ENCODE measurements at places on chromosomes 2 and 18.

DNA sequence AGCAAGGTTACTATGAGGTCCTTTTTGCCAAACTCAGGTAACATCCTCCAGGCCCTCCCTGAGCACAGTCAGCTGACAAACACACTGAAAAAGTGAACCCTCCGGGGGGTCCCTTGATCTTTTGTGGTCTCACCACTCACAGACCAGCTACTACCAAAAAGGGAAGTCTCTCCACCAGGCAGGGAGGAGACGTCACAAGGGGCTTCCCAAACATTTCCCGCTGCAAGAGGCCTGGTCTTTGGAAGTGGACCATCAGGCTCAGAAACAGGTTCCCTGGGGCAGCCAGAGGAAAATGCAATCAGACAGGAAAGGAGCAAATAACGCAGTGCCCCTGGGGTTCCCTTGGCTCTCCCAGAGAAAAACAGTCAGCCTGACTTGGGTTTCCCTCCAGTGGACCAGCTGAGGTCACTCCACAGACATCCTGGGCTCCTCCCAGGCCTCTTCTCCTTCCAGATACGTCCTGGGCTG is 38.7 kb upstream of the POMC start:
- DNase-seq, result no peak

DNA sequence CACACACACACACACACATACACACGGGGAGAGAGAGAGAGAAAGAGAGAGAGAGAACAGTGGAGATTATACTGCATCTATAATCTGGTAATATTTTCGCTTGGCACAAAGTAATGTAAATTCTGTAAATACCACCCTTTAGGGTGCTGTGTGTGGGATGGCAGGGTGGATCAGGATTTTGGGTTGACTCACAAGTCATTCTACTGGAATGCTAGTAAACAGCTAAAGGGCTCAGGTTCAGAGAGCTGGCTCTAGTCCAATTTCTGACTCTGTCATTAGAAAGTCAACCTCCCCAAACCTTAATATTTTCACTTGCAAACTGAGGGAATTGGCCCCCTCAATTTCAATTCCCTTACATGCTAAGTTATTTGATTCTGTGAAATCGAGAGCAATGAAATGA is 308.3 kb downstream of the TSN start:
- no peak for DNase-seq

GRCh38 chr2:188975497-188976102 is 1.4 kb downstream of the COL3A1 start:
- no peak for DNase-seq

- no peak for DNase-seq
Measured at GRCh38 chr2:109085912-109086742, 42.9 kb upstream of the SH3RF3 start.

DNA sequence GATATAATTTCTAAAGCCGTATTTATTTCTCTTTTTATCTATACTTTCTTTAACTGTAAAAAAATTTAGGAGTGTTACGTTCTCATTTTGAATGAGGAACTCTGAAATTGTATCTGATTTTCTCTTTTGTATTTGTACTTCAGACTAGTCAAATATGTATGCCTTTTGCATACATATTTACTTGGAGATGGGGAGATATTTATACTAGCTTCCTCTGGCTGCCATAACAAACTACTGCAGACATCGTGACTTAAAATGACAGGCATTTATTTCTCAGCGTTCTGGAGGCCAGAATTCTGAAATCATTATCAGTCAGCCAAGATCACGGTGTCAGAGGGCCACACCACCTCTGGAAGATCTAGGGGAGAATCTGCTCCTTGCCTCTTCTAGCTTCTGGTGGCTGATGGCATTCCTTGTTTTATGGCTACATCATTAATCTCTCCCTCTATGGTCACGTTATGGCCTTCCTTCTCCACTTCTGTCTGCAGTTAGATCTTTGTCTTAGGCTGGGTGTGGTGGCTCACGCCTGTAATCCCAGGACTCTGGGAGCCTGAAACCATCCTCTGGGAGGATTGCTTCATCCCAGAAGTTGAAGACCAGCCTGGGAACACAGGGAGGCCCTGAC is 8.2 kb downstream of the LCLAT1 start:
- no peak for DNase-seq

GRCh38 chr2:62176801-62177200 is 19.1 kb upstream of the B3GNT2 start:
- DNase-seq, result no peak

- no peak for DNase-seq
Measured at GRCh38 chr2:222877556-222878300, 16.9 kb downstream of the ACSL3 start.

DNA sequence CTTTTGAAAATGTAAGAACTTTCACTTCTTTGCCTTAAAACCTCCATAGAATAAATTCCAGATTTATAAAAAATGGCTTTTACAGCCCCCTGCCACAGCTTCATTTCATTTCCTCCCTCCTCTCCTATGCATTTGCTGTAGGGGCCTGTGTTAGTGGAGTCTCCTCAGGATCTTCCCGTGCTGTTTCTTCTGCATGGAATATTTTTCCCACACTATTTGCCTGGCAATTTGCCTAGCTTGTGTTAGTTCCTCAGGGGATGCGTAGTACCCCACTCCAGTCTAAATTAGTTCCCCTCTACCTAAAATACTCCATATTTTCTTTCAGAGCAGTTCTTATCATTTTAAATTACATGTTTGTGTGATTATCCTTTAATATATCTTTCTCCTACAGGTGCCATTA is 262.2 kb downstream of the PLCL1 start:
- DNase-seq, result no peak

DNA sequence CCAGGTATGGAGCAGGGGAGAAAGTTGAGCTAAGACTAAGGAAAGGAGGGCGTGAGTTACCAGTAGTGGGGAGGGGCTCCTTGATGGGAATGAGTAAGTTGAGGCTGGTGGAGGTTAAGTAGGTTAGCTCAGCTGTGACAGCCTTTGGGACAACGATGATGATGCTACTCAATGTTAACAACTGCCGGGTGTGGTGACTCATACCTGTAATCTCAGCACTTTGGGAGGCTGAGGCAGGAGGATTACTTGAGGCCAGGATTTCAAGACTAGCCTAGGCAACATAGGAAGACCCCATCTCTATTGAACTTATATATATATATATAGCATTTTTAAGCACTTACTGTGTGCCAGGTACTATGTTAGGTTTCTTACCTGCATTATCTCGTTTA is 48.4 kb downstream of the HK2 start:
- DNase-seq, result no peak

DNA sequence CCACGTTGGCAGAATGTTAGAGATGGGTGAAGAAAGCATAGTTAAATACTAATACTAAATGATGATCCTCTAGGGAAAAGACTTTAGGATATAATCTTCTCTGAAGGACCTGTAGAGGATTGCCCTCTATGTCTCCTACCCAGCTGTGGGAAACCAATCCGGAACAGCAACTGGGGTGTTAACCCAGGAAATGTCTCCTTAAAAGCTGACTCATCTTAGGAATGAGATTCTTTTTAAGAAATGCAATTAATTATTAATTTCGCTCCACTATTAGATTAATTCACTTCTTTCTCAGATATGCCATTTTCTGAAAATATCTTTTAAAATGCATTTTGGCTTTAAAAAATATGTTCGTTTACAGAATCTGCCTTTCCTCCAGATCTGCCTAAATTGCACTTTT is 7.4 kb downstream of the SCN3A start:
- DNase-seq, result no peak

DNA sequence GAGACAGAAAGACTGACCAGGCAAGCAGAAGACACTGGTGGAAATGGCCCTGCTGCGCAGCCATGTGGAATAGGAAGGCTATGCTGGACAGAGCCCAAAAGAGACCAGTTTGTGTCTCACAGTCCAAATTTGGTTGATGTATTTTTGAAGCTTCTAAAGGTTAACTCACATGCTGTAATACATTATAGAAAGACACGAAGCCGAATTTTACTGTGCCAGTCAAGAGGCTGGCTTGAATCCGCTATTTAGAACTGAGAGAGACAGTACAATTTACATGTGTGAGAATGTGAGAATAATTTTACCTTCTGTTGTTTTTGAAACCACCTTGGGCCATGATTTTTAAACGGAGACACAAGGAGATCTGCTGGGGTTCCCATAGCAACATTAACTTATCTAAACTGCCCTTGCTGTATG is 113.6 kb downstream of the METTL8 start:
- DNase-seq, result no peak

DNA sequence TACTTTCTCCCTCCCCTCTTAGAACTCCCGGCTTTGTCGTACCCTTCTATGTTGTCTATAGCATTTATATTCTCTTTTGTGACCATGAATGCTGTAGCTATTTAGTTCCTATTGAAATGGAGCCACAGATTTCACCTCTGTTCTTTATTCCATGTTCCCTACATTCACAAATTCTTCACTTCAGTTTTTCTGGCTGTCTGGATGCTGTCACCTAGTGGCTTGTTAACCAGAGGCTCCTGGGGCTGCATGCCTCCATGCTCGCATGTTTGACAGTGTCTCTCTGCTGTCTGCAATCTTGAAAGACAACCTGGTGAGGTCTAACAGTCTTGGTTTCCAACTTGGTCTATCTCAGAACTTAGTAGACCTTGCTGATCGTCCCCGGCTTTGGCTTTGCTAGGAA is 48.2 kb downstream of the CFAP221 start:
- no peak for DNase-seq

- DNase-seq, result no peak
Measured at GRCh38 chr2:173766537-173767289, 198.5 kb downstream of the SP3 start.

DNA sequence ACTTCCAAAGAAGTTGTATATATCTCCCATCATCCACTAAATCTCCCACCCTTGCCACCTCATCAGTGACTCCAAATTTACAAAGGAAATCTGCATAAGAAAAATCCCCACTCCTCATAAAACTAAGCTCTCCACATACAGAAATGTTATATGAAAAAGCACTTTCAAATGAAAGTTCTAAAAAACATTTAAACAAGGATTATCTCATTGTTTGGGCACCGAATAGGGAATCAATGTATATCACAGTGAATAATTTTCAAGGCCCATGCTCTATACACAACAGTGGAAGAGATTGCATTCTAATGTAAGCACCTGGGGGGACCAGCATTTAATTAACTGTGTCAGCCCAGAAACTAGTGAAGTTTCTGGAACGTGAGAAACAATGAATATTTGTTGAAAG is 70.1 kb downstream of the OSR1 start:
- no peak for DNase-seq

- no peak for DNase-seq
Measured at GRCh38 chr2:55999790-56000189, 76.2 kb upstream of the EFEMP1 start.

DNA sequence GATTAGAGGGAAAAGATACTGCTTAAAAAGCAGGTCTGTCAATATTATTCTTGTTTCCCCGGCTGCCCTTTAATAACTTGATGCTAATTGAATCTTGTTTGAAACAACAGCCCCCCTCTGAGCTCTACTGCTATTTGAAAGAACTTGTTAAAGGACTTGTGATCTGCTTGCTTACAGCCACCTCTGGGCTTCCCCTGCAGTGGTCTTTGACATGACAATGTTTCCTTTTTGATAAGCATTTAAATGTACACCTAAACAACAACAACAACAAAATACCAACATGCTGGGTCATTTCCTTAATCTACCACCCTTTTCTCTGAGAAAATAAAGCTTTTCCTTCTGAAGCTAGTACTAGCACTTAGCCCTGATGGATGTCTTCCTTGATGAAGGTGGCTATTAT is 3.9 kb downstream of the HOXD1 start:
- DNase-seq, result no peak

- no peak for DNase-seq
Measured at GRCh38 chr2:97739893-97740245, 26.5 kb downstream of the ZAP70 start.

- DNase-seq, result no peak
Measured at GRCh38 chr2:1495676-1496358, 82.6 kb downstream of the TPO start.

GRCh38 chr2:99821572-99821971 is 320.8 kb downstream of the AFF3 start:
- no peak for DNase-seq

GRCh38 chr2:70357684-70358071 is 55.8 kb upstream of the FAM136A start:
- DNase-seq, result no peak

GRCh38 chr2:17311771-17312511 is 206.3 kb downstream of the RAD51AP2 start:
- no peak for DNase-seq

Measured in stimulated activated CD8-positive, alpha-beta memory T cell treated with anti-CD3 and anti-CD28 coated beads, Interleukin-12 subunit alpha, Interleukin-12 subunit beta, amount 100 ng/mL, for 1 hour (primary cell).